ENCODE measurements at places on chromosomes 7 and 10. TPM values are rescaled to one million over a fixed set of nuclear protein-coding genes. Genes with fewer than 3 reads are reported as not detected.

Gene TMEM213
- 0.08 TPM for polyA plus RNA-seq

- DNase-seq, result no peak
Measured at GRCh38 chr10:11444531-11445228, 166.8 kb downstream of the USP6NL start.

Gene MBL2
- polyA plus RNA-seq, result not detected

GRCh38 chr7:47357863-47358262 lies 224.0 kb downstream of the TNS3 start:
- DNase-seq, result no peak

- DNase-seq, result peak; percentile 92
Measured at GRCh38 chr10:46022978-46023702, 7.3 kb downstream of the NCOA4 start.

DNA sequence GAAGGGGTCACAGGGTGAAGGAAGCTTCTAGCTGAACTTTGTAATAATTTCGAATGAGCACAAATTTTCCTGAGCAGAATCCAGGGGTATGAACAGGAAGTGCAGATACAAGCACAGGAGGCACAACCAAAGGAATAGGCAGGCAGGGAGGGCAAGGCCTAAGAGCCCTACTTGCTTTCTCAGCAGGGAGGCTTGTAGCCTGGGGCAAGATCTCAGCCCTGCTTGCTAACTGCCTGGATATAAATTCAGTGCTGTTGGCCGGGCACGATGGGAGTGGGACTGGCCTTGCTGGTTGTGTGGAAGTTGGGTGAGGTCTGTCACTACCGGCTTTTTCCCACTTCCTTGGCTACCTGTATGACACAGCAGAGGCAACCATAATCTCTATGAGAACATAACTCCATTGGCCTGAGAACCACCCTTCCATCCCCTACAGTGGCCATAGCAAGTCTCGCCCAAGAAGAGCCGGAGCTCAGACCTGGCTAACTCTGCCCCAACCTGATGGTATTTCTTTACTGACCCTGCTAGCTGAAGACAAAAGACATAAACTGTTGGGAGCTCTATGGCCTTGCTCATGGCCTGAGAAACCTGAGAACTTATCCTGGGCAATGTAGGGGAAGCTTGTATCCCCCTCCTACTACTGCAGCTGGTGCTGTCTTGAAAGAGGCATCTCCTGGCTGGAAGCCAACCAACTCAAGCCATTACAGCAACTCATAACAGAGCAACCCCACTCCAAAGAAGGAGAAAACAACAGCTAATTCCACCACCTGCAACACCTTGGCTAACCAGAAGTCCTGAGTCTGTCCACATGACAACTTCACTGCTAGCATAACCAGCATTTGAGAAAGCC lies 27.6 kb downstream of the CLDN12 start:
- DNase-seq, result peak; percentile 27

- DNase-seq, result no peak
Measured at GRCh38 chr10:6215683-6216484, 13.2 kb downstream of the PFKFB3 start.

Gene DEPP1
- 35.2 TPM for polyA plus RNA-seq

- DNase-seq, result peak; percentile 42
Measured at GRCh38 chr10:119025336-119025735, 4.2 kb upstream of the NANOS1 start.

GRCh38 chr10:78979938-78980337 lies 88.8 kb upstream of the ZMIZ1 start:
- no peak for DNase-seq

DNA sequence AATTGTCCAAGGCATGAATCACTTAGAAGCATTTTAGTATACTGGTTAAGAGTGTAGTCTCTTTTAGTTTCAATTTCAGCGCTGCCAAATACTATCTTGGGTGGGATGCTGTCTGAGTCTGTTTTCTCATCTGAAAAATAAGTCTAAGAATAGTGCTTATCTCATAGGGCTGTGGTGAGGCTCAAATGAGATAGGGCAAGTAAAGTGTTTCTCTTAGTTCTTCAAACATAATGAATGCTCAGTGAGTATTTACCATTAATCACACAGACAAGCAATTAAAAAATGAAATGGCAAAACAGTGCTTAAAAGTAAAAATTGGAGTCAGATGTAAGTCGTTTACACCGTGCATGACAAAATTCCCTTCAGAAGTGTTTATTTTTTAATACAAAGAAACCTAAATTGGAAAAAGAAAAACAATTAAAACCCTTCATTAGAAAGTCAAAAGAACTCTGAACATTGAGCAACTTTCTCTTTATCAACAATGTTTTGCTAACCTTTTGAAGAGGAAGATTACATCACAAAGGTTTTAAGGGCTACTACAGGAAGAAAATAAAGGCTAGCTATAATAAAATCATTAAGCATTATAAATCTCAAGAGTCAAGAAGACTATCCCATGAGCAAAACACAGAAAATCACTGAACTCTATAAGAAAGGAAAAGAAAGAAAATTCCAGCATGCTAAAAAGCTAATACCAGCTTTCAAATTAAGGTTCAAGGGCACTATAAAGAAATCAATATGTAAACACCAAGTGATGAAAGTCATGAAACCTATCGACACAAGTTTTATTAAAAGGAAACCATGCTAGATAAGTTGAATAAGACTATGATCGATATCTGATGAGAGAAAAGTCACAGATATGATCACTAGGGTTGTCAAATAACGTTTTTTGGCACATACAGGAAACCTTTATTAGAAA lies 45.6 kb upstream of the C1GALT1 start:
- DNase-seq, result peak; percentile 42

DNA sequence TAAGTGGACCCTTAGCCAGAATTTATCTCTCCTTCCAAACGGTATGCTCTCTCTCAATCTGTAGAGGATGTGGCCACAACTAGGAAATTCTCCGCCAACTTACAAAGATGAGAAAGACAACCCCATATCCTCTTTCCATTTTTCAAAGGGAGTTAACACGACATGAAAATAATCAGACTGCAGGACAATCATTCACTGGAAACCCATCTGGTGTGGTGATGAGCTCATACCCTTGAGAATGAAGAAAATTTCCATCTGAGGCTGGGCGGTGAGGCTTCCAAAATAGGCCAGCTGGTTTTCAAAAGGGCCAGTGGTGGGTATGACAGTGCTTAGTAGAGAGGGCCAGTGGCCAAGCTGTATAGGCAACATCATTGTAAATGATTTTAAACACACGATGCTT lies 369.6 kb downstream of the FRMD4A start:
- peak; percentile 92 for DNase-seq

DNA sequence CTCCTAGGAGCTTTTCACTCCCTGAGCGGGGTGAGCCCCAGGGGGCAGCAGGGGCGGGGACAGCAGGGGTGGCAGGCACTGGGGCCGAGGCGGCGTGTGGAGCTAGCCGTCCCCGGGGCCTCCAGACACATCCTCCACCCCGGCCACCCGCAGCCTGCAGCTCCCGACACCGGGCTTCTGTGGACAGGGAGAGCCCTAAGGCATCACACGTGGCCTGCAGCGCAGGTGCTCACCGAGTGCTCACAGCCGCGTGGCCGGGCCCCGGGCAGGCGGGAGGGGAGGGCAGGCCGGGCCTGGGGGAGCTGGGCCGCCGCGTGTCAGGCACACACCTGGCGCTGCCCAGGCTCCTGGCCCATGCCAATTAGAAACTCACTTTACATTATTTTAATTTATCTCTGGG lies 51.4 kb downstream of the MICALL2 start:
- no peak for DNase-seq

Gene CLRN3
- polyA plus RNA-seq, result not detected

DNA sequence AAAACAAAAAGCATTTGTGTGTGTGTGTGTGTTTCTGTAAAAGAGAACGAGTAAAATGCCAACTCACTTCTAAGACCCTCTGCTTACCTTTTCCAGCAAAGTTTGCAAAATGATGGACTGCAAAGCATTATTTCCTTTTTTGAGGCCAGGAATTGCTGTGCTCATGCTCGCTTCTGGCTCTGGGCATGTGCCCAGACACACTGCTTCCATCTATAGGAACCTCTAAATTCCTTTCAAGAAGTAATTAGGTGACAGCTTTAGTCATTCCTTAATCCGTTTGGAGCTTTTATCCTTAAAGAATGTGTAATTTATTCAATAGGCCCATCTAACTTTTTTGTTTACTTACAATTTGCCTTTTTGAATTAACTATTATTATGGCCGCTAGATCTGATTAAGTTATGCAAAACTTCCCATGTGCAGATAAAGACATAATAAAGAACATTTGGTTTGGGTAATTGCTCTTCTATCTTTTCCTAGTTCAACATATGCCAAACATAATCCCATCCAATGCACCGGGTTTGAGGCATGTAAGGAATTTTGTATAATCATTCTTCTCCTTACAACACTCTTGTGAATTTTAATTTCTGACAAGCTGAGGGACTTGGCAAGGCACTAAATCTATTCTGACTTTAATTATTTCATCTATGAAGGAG lies 34.7 kb downstream of the A1CF start:
- no peak for DNase-seq

DNA sequence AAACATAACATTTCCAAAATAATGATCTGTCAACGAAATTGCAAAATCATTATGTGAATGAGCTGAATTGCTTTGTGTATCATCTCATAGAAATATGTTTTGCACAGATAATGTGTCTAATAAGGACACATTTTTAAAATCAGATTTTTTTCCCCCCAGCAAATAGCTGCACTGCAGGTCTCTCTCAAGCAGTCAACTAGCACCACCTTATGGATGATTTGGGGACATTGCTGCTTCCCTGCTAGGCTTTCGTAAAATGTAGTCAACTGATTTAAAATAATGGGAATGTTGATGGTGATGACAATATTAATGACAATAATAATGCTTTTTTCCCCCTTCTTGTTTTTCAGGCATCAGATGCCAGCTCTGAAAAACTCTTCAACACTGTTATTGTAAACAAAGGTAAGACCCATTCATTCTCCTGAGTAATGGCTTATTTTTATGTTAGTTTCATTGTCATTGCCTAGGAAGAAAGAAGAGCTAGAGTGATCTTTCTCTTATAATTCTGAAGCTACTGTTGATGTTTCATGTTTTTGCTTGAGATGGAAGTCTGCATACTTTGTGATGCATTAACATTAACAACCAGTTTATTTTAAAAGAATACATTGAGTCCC lies 433.6 kb upstream of the GALNT17 start:
- DNase-seq, result peak; percentile 65

DNA sequence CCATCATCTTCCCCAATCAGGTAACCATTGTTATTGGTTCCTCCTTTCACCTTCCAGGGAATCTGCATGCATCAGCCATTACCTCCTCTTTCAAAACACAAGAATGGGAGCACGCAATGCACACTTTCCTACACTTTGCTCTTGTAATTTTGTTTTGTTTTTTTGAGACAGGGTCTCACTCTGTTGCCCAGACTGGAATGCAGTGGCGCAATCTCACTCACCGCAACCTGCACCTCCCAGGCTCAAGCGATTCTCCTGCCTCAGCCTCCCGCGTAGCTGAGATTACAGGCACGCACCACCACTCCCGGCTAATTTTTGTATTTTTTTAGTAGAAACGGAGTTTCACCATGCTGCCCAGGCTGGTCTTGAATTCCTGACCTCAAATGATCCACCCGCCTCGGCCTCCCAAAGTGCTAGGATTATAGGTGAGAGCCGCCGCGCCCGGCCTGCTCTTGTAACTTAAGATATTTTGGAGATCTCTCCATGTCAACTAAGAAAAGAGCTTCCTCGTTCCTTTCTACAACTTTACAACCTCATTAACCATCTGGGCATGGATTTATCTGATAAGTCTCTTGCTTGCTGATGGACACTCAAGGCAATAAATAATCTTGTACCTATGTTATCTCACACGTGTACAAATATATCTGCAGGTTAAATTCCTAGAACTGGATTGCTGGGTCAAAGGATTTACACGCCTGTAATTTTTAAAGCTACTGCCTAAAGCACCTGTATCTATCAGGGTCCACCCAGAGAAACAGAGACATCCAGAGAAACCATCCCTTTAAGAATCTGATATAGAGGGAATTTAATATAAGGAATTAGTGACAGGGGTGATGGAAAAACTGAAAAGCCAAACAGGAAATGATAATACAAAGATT lies 4.2 kb downstream of the CYTH3 start:
- no peak for DNase-seq

DNA sequence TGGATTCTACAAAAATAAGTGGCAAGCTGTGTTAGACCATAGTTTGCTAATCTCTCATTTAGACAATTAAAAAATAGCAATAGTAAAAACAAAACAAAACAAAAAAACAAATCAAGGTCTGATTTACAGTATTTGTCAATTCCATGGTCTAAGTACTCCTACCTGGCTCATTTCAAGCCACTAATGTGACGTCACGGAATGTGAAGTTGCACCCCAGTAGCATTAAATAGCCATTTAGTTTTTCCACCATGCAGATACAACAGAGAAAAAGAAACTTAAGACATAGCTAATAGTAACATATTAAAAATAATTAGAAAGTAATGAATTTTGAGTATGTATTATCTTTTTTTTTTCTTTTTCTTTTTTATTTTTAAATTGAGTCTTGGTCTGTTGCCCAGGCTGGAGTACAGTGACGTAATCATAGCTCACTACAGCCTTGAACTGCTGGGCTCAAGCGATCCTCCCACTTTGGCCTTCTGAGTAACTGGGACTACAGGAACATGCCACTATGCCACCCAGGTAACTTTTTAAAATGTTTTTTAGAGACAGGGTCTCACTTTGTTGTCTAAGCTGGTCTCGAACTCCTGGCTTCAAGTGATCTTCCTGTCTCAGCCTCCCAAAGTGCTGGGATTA lies 101.2 kb downstream of the MKX start:
- DNase-seq, result no peak

- no peak for DNase-seq
Measured at GRCh38 chr7:40541336-40541735, 406.5 kb downstream of the SUGCT start.

- no peak for DNase-seq
Measured at GRCh38 chr7:77181734-77182133, 17.9 kb downstream of the FGL2 start.

Gene HOXA5
- polyA plus RNA-seq, result 7.9 TPM

Gene HMX3
- not detected for polyA plus RNA-seq

Gene MAGI2
- 5.3 TPM for polyA plus RNA-seq

DNA sequence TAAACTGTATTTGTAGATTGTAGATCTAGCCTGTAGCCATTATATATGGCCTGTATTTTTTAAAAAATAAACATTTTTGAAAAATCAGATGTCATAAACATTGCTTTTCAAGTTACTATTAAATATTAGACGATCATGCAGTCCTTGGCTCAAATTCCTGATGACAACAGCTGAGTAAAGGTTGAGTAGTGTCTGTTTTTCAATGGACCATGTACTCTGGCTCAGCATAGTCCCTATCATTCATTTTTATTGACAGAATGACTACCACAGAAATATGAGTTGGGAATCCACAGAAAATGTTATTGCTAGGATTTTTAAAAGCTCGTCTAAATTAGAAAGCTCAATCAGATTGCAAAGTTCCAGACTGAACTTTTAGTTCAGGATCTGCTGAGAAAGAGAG lies 145.4 kb downstream of the SORCS1 start:
- DNase-seq, result no peak

GRCh38 chr7:85310301-85310700 lies 123.4 kb upstream of the SEMA3D start:
- no peak for DNase-seq
